Cortex of kidney (tissue), 1 donor: ENCODE measurements at places on chromosomes 2 and 18.

GRCh38 chr2:186031229-186031628 is 292.6 kb downstream of the FSIP2 start:
- no peak for DNase-seq

DNA sequence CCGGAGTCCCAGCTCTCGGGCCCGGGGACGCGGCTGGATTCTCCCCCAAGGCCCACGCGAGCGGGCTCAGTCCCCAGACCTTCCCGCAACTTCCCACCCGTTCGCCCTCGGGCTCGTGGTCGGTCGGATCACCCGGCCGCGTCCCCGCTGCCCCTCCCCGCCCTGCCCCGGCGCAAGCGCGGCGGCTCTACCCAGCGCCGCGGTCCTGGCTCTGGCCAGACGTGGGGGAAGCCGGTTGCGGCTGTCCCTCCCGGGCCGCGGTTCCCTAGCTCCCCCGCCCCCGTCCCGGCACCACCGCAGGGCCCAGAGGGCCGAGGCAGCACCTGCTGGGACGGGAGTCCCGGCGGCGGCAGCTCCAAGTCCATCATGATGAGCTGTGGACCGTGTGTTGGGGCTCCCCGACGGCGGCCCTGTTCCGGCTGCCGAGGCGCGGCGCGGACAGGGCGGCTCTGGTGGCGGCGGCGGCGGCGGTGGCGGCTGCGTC is 276 bp downstream of the NFE2L2 start:
- no peak for DNase-seq

DNA sequence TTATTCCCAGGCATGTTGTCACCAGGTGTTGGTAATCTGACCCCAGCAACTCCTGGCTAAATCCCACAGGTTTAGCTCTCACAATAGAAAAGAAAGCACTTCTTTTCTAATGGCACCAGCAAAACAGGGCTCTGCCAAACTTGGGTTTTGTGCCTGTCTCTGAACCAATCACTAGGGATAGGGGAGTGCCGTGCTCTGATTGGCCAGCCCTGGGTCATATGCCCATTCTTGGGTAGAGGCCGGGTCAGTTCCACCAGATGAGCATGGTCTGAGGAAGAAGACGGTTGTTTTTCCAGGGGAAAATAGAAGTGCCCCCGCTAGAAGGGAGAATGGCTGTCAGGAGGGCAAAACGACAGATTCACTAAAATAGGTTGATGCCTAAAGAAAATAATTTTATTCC is 14.7 kb downstream of the CDK15 start:
- DNase-seq = no peak

DNA sequence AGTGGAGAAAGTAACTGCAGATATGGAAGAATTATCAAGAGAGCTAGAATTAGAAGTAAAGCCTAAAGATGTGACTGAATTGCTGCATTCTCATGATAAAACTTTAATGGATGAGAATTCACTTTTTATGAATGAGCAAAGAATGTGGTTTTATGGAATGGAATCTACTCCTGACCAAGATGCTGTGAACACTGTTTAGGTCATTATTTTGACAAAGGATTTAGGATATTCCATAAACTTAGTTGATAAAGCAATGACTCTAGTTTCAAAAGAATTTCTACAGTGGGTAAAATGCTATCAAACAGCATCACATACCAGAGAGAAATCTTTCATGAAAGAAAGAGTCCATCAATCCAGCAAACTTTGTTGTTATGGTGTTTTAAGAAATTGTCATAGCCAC is 1317.7 kb upstream of the ACVR2A start:
- DNase-seq = no peak

DNA sequence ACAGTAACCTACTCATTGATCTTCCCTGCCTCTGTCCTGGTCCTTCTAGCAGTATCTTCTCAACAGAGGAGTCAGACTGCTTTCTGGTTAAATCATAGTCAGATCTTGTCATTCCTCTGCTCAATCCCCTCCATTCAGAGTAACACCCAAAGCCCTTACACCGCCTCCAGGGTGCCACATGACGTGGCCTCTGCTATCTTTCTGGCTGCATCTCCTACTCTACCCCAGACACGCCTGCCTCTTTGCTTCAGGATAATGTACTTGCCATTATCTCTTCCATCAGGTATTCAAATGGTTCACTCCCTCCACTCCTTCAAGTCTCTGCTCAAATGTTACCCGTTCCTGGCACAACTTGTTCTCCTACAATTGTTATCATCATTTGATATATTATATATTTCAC is 36.3 kb upstream of the ACVR2A start:
- no peak for DNase-seq

DNA sequence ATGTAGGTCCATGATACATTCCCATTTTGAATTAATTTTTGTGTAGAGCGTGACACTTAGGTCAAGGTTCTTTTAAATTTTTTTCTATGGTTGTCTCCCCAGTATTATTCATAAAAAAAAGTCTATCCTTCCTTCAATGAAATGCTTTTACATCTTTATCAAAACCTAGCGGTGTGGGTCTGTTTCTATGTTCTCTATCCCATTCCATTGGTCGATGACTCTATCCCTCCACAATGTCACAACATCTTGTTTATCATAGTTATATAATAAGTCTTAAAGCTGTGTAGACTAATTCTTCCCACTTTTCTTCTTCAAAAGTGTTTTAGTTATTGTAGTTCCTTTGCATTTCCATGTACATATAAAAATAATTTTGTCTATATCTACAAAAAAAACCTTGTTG is 47.2 kb upstream of the GPR17 start:
- DNase-seq = no peak
